ENCODE measurements at places on chromosomes 3 and 15. TPM values are rescaled to one million over a fixed set of nuclear protein-coding genes. Genes with fewer than 3 reads are reported as not detected.

RHCG gene
- total RNA-seq = 0.85 TPM

TRPC1 gene
- 3.1 TPM for total RNA-seq

DNA sequence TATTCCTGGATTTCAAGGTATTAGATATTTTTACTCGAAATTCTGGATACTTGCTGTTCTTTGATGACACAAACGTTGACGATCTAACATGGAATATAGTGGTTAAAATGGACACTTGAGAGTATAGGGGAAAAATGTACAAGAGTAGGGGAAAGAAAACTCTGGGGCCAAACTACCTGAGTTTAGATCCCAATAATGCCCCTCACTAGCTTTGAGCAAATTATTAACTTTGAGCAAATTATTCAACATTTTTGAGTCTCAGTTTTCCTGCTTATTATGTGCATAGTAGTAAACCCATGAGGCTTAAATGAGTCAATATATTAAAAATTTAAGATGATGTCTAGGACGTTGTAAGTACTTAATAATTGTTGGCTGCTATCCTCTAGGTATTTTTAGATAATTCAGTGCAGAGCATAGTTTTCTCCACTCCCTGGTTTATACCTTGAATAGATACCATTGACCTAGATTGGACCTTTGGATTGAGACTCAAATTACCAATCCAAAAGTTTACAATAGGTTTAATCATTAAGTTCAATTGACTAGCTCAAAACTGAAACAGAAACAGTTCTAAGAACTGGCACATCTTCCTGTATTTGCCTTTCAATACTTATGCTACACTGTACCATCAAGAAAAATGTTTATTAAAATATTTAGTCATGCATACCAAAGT is 4.5 kb downstream of the ADGRG7 start:
- DNase-seq = no peak

DNA sequence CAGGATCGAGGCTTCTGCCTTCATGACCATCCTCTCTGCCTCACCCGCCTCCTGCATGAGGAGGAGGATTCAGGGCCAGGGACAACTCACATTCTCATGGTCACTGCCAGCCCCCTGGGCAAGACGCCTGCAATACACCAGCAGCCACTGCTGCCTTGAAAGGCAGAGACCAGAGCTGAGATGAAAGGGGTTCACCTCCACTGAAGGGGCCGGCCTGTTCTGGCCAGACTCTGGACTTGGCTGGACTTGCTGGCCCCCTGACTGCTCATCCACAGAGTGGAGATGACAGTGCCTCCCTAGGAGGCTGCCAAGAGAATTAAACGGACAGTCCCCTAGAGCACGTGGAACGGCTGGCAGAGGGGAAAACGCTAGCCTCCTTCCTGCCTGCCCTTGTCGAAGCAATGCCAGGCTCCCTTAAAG is 35.2 kb downstream of the MGLL start:
- no peak for DNase-seq

DNA sequence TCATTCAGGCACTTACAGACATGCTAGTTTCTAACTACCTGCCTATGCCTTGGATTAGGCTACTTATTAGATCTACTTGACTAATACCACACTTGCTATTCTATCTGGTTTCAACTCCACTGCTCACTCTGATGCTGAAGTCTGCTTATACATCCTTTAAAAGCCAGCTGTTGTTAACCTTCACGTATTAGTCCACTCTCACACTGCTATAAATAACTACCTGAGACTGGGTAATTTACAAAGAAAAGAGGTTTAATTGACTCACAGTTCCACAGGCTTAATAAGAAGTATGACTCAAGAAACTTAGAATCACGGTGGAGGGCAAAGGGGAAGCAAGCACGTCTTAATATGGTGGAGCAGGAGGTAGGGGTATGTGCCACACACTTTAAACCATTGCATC is 47.7 kb upstream of the ANKRD28 start:
- no peak for DNase-seq

DNA sequence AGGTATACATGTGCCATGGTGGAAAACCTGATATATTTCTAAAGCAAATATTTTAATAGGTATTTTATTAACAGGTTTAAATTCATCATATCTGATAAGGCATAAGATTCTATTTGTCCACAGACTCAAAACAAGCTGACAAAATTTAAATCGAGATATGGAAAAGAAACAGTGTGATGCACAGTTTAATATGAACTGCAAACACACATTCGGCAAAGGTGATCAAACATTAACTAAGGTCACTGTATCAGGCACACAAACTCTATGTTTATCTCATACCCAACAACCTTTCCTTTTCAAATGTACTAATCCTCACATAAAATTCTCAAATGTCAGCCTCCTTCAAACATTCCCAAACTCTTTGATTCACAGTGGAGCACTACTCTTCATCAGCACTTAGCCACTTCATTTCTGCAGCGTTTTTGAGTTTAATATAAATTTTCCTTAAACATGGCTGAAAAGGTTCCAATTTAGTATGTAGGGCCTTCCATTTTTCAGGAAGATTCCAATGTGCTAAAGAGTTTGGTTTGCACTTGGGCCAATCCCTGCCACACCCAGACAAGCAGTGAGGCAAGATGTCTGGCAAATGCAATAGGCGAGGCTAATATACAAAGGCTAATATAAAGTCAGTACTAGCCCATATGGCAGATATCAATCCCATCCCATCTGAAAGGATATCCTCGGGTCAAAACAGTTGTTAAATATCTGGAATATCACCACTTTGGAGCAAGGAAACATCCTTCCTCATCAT is 84.6 kb downstream of the GBE1 start:
- no peak for DNase-seq

All from thymus (tissue), 14 donors.